Activated T-cell treated with anti-CD3 and anti-CD28 coated beads for 1 hour (primary cell): ENCODE measurements at places on chromosomes 4 and X.

DNA sequence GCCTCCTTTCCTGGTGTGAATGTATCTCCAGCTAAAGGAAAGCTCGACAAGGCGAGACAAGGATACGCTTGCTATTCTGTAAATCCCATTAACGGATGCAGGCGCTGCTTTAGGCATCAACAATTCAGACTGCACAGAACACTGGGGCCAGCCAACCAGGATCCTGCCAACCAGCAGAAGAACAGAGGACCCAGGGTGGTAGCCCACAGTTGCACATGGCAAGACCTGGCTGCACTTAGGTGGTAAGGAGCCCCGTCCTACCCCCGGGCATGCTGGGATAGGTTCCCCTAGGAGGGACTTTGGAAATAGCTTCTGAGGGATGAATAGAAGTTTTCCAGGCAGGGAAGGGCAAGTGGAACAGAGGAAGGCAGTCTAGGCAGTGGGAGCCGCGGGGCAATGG, 20.7 kb downstream of the PSAPL1 start:
- no peak for DNase-seq

GRCh38 chr4:184843984-184844554, 18.3 kb upstream of the ACSL1 start:
- DNase-seq: no peak

DNA sequence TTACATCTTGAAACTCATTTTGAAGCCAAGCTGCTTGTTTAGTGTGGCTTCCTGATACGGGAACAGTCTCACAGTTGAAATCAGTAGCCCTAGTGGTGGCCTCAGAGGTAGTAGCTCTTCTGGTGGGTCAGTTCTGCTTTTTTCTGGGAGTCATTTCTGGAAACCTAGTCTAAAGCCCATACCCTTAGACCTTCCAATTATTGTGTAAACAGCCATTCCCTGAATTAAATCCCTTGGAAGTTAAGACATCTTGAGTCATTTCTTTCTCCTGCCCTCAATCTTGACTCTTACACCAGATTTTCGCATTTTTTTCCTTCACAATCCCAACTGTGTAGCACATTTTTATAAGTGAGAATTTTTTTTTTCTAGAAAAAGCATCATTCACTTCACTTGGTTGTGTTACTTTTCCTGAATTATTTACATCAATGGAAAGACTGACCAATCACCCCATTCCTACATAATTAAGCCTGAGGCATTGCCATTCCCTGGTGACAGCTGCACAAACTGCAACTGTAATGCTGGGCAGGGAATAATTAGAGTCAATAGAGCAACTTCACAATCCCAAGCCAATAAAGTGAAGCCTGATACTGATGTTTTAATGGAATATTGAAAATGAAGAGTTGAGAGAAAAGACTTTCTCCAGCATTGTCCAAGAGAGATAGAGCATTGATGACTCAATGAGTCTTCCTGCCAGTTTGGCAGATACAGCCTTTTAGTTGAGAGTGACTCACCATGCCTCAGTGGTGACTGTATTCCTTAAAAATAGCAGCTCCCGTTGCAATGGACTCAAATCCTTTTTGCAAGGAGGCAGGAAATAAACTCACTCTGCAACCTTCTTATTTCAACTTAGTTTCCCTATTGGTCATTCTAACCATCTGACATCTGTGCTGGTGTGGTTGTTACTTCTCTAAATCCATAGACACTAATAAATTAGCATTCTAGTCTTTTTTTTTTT, 13.0 kb upstream of the SEPSECS start:
- DNase-seq: no peak

- DNase-seq: no peak
Observed at GRCh38 chr4:122895336-122895995, 26.9 kb downstream of the NUDT6 start.

- no peak for DNase-seq
Observed at GRCh38 chr4:183335369-183335940, 13.2 kb upstream of the CLDN24 start.
